ENCODE measurements at places on chromosomes 4 and X.

- no peak for DNase-seq
These were observed 84.0 kb downstream of the NAA11 start for GRCh38 chr4:79241846-79242245.

- DNase-seq = no peak
These were observed 98.0 kb downstream of the SLC2A9 start for GRCh38 chr4:9923195-9923812.

DNA sequence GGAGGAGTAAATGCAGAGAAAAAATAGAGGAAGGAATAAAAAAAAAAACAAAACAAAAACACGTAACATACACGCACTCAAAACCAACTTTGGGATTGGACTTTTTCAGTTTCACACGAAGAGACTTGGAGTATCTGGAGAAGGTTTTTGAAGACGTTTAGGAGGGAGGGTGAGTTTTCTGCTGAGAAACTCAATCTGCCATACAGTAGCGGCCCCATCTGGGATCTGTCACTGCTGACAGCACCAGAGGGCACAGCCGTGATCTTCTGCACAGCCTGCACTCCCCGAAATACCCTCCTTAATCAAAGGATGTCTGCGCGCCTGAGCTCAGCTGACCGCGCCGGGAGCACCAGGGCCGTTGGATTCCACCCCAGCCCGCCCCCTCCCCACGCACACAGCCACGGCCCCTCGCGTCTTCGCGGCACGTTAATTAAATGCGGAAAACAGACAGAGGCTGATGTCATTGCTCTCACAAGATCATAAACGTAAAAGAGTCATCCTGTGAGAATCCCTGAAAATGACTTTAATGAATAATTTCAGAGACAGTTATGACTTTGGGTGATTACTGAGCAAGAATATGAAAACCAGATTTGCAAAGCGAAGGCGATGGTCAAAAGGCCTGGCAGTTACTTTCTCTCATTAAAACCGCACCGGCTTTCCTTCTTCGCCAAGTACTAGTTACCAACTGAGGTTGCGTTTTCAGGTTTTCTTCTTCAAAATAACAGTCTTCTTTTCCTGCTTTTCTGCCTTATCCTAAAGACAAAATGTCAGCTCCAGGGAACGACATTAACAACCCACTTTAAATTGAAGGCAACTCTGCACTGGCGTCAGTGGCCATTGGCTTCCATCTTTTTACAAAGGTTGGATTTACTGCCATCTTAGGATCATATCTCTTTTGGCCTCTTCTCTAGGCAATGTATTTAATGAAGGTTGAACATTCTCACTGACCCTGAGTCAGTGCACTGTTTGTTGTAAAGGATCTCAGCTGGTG lies 10.6 kb downstream of the HAND2 start:
- DNase-seq = no peak

GRCh38 chr4:5750946-5751665 lies 40.1 kb downstream of the EVC start:
- DNase-seq = no peak

GRCh38 chr4:8384397-8385060 lies 56.0 kb downstream of the ACOX3 start:
- no peak for DNase-seq
